ENCODE measurements at places on chromosomes 1 and 21.

DNA sequence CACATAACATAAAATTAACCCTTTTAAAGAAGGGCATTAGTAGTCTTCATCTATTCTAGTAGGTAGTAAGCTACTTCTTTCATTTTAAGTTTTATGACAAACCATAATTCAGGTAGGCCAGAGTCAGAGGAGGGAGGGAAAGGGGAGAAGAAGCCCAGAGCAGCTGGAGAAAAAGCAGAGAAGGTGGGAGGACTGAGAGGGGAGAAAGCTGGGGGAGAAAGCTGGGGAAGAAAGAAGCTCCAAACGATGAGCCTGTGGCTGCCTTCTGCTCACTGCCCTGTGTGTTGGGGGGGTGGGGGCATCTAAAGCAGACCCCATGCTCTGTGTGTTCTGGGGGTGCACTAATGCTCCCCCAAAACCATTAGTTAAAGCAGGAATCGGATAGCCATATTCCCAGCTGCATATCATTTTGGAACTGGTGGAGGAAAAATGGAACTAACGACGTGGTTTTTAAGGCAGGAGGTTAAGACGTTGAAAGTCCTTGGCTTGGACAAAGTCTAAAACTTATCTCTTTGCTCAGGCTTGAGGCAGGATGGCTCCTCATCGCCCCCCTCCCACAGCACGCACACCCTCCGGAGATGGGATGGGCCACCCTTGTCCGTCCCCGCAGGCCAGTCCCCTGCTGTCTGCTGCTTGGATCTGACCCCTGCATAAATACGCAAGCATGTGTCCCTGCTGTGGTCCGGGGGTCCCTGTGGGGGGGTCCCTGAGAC lies 184.2 kb downstream of the DYRK1A start:
- no peak for DNase-seq

DNA sequence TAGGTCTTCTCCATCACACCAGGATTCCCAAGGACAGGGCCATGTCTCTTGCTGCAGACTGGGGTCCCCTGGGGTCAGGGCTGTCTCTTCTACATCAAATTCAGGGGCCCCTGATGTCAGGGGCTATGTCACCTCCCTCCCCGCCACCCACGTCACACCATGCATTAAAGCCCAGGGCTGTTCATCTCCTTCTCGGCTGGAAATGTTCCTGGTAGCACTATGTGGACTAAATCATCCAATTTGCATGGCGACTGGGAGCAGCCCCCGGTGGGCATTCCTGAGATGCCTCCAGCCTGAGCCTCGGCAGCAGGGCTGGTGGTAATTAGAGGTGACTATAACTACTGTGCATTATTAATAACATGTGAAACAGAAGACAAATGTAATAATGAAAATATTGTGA lies 151.7 kb upstream of the HMGB4 start:
- DNase-seq: no peak

GRCh38 chr1:65625528-65625927 lies 167.2 kb upstream of the PDE4B start:
- no peak for DNase-seq

DNA sequence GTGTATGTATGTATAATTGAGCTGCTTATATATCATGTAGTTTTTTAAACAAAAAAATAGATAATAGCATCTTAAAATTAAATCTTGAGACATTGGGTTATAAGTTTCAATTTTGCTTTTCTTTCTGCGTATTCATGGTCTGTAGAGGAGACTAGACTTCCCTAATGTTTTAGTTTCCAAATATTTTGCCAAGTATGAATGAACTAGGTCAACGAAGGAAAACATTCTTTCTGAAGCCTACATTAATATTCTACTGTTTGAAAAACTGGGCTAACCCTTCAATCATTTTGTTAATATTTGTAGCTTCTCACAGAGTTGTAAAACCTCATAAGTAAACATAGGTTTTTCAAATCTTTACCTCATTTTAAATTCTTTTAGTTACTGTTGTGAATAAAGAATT lies 592.7 kb downstream of the USP25 start:
- DNase-seq: no peak

- no peak for DNase-seq
Observed at GRCh38 chr21:37800456-37801061, 115.7 kb downstream of the KCNJ6 start.

- no peak for DNase-seq
Observed at GRCh38 chr1:55037733-55038551, 1.4 kb upstream of the PCSK9 start.

- DNase-seq: no peak
Observed at GRCh38 chr1:19456968-19457441, 28.3 kb downstream of the CAPZB start.

- DNase-seq: no peak
Observed at GRCh38 chr1:44077421-44077820, 41.2 kb upstream of the KLF17 start.

- no peak for DNase-seq
Observed at GRCh38 chr1:21573971-21574465, 64.8 kb downstream of the ALPL start.

GRCh38 chr1:17732475-17732874 lies 22.7 kb upstream of the ACTL8 start:
- no peak for DNase-seq

GRCh38 chr1:114610546-114611245 lies 29.3 kb upstream of the BCAS2 start:
- DNase-seq: no peak

Measured in epithelial cell of proximal tubule (primary cell).